Epithelial cell of umbilical artery (primary cell): ENCODE measurements at places on chromosomes 2 and 18. TPM values are rescaled to one million over a fixed set of nuclear protein-coding genes. Genes with fewer than 3 reads are reported as not detected.

Gene SPP2
- not detected in 2 replicates for total RNA-seq

Gene TMEM17
- total RNA-seq = 1.3 and 1.4 TPM in 2 replicates

Gene LBX2
- total RNA-seq = 1.6 and 1.7 TPM in 2 replicates

Gene ANKRD23
- total RNA-seq = 0.65 and 2.6 TPM in 2 replicates

Gene TEX44
- total RNA-seq = not detected in 2 replicates
